Activated T-helper 1 cell treated with anti-CD3 and anti-CD28 coated beads, Interleukin-2, amount 50 U/mL, for 16 hours (primary cell): ENCODE measurements at places on chromosomes 6 and 20.

- DNase-seq: no peak
Measured at GRCh38 chr6:169921853-169922824, 170.7 kb downstream of the ERMARD start.

DNA sequence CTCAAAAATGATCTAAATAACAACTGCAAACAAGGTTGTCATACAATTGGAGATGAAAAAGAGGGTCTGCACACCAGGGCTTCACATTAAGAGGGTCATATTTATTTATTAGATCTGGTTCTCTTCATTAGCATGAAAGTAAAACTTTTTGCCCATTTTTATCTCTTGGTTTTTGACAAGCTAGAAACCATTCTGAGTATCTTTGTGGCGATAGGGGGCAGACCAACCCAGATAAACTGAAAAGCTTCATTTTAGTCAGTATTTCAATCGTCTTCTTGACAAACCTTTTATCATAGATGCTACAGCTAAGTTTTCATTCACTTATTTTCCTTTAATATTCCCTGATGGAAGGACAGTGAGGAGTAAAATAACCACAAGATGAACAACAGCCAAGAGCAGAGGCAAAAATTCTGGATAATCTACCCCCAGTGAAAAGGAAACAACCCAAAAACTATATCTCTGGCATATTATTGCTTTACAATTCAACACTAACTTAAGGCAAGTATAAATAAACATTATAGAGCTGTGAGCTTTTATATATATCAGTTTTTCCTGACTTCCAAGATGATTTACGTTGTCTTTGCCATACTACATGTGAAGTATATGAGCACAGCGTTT lies 45.2 kb downstream of the THEMIS start:
- DNase-seq: no peak

- no peak for DNase-seq
Measured at GRCh38 chr6:88238065-88238464, 71.9 kb upstream of the CNR1 start.

- DNase-seq: no peak
Measured at GRCh38 chr6:83808926-83809325, 44.2 kb upstream of the RIPPLY2 start.

DNA sequence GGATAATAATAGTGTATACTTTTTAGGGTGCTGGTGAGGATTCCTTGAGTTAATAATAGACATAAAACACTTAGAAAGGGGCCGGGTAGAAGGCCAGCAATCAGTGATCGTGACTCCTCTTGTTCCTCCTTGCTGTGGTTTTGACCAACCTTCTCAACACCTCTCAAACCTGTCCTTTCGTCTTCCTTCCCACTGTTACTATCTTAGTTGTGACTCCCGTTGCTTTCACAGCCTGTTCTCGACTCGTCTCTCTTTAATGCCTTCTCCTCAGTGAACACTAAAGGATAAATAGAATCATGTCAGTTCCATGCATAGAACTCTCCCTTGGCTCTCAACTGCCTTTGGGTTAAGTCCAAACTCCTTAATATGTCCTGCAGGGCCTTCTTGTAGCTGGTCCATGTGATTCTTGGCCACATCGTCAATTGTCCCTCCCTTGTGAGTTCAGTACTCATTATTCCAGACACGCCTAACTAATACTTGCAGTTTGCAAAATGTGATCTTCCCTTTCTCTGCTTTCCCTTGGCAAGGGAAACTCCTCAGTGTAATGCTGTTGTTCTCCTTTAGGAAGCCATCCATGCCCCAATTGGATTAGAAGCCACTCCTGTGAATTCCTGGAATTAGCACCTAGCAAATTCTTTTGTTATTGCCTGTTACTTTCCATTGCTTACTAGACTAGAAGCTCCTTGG lies 164.9 kb downstream of the UTRN start:
- DNase-seq: no peak

DNA sequence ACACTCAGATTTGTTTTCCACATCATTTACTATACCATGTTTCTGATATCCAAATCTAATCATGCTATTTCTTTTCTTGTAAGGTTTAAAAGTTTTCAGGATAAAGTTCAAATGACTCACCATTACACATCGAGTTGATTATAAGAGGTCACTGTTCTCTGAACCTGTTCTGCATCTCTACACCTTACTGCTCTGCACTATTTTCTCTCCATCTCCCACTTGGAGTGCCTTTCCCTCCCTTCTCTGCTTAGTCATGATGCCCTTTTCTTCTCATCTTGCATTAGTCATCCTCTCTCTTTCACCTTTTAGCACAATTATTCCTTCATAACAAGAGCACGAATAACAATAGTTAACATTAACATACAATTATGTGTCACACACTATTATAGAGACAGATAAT lies 37.5 kb upstream of the FUT9 start:
- DNase-seq: no peak

GRCh38 chr6:70884074-70884983 lies 72.5 kb downstream of the B3GAT2 start:
- DNase-seq: peak; percentile 23

- no peak for DNase-seq
Measured at GRCh38 chr20:11937230-11937629, 19.5 kb downstream of the BTBD3 start.

GRCh38 chr6:30044630-30045029 lies 16.4 kb upstream of the POLR1H start:
- no peak for DNase-seq

DNA sequence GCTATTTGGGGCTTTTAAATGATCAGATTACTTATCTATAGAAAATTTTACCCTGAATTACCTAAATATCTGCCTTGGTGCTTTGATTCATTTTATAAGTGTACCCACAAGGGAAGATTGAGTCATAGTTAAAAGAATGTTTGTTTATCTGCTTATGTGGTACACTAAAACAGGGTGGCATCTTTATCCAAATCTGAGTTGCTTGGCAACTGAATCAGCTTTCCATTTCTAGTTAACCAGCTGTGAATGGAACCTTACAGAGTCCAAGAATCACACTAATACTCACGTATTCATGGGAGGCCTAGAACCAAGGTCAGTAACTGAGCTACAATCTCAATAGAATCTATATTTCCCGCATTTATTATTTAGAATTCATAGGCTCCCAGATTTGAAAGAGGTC lies 44.0 kb upstream of the CAP2 start:
- no peak for DNase-seq

- no peak for DNase-seq
Measured at GRCh38 chr20:63826753-63827152, 4.3 kb downstream of the ZBTB46 start.

- no peak for DNase-seq
Measured at GRCh38 chr20:36988494-36988966, 37.0 kb upstream of the SAMHD1 start.

DNA sequence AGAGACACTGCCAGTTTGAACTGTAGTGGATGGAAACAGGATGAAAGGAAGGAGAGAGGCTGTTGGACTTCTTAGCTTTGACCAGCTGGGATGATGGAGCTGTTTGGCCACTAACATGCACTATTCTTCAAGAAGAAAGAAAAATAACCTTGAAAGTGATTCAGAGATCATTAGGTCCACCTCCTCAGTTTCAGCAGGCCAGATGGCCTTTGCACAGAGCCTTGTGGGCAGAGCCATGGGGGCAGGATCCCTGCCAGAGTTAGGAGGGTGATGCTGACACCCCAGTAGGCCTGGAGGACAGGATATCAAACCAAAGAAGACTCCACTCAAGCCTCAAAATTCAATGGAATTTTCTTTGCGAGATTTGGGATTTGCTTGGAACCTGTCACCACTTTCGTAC lies 74.5 kb upstream of the TMEM181 start:
- no peak for DNase-seq

DNA sequence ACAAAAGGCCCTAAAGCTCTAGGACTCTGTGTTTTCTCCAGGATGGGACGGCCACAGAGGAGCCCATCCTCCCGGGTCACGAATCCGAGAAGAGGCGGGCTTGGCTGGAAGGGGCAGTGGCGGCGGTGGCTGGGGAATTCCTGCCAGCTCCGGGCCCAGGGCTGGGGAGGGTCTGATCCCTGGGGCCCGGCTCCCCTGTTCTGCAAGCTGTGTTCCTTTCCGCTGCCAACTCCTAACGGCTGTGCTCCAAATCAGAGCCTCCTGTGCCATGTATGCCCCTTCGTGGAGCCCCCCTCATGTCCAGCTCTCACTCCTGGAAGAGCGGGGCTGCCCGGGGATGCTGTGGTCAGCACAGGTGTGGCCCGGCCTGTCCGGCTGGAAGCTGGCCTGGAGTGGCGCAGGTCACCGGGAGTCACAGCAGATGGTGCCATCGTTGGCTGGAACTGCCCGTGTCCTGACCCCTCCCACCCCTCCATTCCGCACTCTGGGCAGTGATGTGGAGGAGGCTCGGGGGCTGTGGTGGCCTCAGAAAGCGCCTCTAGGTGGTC lies 88.2 kb upstream of the MPC1 start:
- no peak for DNase-seq

DNA sequence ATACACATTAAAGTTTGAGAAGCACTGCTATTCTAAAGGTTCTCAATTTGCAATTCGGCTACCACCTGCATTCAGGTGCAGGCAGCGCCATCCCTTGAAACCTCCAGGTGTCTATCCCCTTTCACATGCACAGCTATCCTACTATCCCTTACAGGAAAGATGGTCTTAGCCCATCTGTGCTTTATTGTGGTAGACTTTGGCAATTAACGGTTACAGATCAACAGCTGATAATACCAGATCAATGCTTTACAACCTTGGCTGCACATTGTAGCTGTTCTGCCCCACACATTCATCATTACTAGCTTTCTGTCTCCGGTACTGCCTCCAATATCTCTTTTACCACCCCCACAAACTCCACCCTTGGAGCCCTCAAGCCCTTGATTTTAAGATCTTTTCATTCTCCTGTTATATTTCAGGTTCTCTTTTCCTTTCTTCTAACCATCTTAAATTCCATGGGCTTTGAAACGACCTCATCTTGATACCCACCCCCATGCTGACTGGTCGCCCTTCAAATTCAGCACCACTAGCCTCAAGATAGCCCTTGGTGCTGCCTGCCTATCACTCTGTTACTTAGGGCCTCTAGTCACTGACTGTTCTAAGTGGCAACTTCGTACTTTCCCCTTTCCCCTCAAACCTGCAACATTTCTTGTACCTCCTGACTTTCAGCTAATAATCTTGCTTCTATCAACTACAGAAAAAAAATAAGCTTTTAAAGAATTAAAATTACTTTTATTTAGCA lies 50.8 kb downstream of the SPTLC3 start:
- no peak for DNase-seq

DNA sequence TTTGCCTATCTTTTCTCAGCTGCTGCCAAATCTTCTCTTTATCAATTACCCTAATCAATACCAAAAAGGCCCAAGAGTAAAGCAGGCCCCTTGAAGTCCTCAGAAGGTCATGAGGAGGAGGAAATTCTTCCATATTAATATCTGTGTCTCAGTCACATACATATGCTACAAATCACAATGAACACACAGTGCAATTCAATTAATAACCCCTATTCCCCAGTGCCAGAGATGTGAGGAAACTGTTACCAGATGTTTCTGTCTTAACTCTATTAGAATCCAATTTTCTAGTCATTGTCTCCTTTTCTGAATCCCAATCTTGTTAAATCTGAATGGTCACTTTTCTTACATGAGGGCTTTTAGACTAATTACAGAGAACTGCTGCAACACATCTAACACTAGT lies 45.9 kb upstream of the SLC2A12 start:
- no peak for DNase-seq

DNA sequence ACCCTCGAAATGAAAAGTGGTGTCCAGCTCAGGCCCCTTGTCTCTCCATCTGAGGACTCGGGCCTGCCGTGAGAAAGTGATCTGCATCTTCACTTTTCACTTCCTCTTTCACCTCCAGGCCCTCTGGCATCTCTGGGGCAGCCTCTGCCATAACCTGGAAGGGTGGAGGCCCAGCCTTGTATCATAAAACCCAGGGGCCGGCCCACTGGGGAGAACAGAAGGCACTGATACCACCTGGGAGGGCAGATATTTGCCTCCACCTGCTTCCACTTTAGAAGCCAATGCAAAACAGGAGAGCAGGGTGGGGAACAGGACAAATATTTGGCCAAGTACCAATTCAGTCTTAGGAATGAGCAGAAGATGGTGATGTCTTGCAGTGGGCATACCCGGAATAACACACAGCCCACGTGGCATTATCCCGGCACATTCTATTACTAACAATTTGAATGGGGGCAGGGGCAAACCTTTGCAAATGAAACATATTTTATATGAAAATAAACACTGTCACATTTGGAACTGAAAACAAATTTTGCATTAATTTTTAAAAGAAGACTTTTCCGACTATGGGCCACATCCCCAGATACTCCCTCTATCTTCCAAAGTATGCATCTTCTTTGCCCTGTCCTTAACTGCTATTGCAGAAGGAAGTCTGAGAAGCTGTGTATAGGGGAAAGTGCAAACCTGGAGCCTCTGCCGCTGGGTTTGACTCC lies 69.2 kb upstream of the TBC1D7 start:
- no peak for DNase-seq

DNA sequence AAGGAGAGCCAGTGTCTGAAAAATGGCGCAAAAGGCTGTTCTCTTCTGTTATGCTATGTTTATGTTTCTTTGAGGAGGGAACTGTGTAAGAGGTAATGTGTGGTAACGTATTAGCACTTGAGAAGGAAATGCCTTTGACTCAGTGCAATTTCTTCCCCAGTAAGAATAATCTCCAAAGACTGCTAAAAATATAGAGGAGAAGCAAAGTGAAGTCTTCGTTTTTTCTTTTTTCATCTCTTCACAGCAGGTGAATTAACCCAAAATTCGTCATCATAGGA lies 47.1 kb upstream of the IFNGR1 start:
- no peak for DNase-seq

GRCh38 chr6:128494440-128494839 lies 26.0 kb downstream of the PTPRK start:
- no peak for DNase-seq

DNA sequence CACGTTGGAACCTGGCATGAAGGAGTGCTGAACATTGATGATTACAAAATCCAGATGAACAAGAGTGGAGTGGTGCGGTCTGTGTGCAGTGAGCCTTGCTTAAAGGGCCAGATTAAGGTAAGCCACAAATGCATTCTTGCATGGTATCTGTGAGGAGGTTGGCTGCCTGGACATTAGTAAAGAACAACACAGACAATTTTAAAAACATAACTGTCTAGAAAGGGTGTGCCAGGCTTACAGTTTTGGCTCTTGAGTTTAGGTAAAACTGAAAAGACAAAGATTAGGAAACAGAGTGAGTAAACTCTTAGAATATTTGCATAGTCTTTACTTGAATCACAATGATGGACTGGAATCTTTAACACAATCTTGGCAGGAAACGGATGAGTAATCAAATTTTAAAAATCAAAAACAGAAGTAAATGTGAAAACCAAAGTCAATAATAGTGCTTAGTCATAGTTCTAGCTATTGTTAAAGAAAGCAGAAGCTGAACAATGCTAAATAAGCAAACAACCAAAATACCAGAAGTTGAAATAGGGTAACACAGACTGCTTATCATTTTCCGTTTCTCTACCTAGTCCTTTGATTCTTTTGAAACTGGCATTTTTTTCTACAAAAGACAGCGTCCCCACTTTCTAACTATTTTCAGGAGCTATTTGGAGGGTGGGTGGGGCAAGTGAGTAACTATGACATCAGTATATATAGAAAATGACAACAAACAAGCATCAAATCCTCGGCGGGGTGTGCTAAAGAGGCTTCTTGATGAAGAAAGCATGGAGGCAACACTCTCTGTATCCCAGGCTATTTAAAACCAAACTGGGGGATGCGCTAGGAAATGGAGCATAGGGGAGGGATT lies 185.8 kb upstream of the RAB32 start:
- DNase-seq: no peak

- DNase-seq: peak; percentile 24
Measured at GRCh38 chr6:137389150-137389704, 105.0 kb downstream of the OLIG3 start.

- no peak for DNase-seq
Measured at GRCh38 chr6:38725414-38726183, 10.5 kb downstream of the DNAH8 start.

GRCh38 chr6:112801468-112802080 lies 454.4 kb downstream of the RFPL4B start:
- no peak for DNase-seq
